ENCODE measurements at places on chromosomes 2 and 18. TPM values are rescaled to one million over a fixed set of nuclear protein-coding genes. Genes with fewer than 3 reads are reported as not detected.

The DYSF gene
- 300 TPM for total RNA-seq

DNA sequence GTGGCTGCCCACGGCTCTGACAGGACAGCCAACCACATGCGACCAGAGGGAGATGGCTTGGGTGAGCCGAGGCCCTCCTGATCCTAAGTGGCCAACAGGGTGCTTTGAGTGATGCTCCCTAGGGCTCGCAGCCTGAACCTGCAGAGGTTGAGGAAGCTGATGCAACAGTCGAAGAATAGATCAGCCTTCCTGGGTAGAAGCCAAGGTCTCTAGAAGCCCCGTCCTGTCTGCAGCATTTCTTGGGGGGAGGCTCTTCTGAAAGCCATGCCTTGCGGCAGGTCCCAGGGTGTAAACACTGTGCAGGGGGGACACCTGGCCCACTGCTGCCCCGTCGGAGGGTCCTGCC, 136.4 kb downstream of the HDAC4 start:
- no peak for DNase-seq

The ABHD1 gene
- total RNA-seq = not detected

DNA sequence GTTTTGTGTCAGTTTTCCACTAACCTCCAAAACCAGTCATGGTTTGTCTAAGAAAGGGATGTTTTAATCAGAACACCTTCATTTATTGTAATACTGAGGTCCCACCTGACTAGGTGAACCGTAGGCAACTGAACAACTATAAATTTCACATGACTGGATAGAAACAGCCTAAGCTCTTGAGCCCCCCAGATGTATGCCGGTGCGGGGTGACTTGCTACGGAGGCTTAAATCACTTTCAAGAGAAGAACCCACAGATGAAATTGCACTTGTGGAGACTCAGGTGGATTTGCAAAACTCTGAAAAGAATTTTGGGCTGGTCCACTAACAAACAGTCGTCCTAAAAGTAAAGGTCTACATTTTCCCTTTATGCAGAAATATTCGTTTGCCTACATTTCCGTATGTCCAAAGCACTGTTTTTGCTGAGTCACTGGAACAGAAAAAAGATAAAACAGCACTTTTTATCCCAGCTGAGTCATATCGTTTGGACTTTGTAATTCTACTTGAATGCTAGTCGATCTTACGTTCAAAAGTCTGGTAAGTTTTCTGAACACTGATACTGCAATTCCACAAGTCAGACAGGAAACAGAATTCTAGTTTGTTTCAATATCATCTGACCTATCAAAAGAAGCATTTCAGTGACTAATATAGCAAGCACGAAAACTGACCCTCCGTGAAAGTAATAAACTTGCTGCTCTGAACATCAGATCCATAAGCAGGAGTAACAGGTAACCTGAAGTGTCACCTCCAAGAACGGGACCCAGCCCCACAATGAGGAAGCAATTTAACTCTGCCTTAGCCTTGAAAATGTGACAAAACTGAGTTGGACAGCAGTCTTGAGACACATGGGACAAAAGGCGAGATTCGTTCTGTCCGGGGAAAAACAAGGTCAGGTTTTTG, 18.1 kb downstream of the ZNF516 start:
- peak; percentile 55 for DNase-seq

- no peak for DNase-seq
Measured at GRCh38 chr2:154455866-154456265, 242.6 kb upstream of the KCNJ3 start.

The SLC8A1 gene
- total RNA-seq = 1.2 TPM

The GAREM2 gene
- 3.4 TPM for total RNA-seq

- DNase-seq = no peak
Measured at GRCh38 chr2:137185378-137186078, 420.2 kb downstream of the THSD7B start.

The OXER1 gene
- total RNA-seq = not detected

The LYG1 gene
- 1.2 TPM for total RNA-seq

DNA sequence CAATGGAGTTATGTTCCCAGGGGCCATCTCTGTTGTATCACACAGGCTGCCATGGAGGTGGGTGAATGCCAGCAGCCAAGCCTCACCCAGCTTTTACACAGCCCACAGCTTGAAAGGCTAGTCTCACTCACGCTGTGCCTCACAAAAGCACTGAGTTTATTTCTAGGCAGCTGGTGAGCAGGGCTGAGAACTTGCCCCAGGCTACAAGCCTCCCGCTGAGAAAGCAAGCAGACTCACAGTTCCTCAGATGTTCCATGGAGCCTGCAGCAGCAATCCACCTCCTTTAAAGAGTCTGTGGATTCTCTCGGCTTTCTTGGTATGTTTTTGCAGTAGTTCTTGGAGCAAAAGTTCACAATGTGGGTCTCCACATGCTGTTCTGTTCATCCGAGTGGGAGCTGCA, 40.9 kb upstream of the ALKAL2 start:
- no peak for DNase-seq

GRCh38 chr2:205878999-205879762, 196.9 kb downstream of the NRP2 start:
- no peak for DNase-seq

GRCh38 chr2:128820452-128820851, 501.8 kb upstream of the HS6ST1 start:
- no peak for DNase-seq

The SH2D6 gene
- total RNA-seq = not detected

DNA sequence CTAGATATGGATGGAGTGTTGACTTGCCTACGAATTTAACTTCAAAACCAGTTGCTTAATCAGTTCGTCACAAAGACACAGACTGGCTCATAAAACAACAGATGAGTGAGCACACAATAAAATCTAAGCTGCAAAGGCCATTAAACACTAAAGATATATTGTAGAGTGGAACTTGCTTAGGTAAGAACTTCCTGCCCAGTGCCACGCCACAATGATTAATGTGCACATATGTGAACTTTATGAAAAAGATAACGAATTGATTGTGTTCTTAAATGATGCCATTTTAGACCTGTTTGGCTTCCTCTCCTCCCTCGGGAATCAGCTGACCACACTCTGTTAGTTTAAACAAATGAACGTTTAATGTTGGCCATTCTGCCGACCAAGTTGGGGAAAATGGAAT, 2031.3 kb upstream of the CELF4 start:
- no peak for DNase-seq

The MEP1B gene
- not detected for total RNA-seq

The AKAIN1 gene
- not detected for total RNA-seq

- DNase-seq = no peak
Measured at GRCh38 chr2:135208016-135208415, 155.9 kb downstream of the RAB3GAP1 start.

- no peak for DNase-seq
Measured at GRCh38 chr2:190354003-190354690, 10.8 kb downstream of the INPP1 start.

DNA sequence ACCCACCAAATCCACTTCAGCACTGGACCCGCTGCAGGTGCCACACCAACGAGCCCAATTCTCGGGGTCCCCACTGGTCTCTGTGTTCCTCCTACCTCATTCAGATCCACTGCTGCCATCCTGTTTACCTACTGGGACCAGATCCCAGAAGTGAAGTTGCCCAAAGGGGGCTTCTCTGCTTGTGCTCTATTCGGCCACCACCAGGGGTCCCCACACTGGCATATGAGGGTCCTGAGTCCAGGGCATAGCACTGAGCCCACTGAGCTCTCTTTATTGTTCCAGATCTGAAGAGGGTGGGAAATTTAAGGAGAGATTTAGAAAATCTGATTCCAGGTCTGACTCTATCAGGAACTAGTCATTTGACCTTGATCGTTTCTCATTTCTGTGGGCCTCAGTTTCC, 2.4 kb downstream of the GPR45 start:
- DNase-seq = no peak
